Central memory CD4-positive, alpha-beta T cell (primary cell): ENCODE measurements at places on chromosomes 7 and 10.

DNA sequence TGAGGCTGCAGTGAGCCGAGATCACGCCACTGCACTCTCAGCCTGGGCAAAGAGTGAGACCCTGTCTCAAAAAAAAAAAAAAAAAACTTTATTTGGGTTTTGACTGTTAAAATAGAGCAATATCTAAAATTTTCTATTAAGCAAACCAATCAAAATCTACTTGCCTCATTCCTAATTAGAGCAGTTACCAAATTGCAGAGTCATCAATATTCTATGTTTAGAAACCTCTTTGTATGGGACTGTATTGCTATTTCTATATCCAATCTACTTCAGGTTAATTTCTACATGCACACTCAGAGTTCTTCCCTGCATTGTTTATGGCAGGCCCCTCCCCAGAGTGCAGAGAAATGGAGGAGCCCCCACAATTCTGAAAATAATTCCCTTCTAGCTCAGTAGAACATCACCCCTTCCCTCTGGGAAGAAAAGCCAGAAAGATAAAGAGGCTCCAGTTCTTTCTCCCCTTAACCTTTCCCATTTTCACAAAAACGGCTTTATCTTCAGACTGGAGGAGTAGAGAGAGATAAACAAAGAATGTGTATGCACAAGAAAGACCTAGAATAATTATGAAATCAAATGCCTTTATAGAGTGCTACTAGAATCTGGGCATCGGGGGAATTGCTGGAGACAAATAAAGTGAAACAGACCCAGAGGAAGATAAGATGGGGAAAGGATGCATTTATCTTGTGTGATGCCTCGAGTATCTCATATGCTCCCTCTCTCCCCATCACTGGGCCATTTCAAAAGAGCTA lies 17.9 kb downstream of the SCRN1 start:
- no peak for DNase-seq

DNA sequence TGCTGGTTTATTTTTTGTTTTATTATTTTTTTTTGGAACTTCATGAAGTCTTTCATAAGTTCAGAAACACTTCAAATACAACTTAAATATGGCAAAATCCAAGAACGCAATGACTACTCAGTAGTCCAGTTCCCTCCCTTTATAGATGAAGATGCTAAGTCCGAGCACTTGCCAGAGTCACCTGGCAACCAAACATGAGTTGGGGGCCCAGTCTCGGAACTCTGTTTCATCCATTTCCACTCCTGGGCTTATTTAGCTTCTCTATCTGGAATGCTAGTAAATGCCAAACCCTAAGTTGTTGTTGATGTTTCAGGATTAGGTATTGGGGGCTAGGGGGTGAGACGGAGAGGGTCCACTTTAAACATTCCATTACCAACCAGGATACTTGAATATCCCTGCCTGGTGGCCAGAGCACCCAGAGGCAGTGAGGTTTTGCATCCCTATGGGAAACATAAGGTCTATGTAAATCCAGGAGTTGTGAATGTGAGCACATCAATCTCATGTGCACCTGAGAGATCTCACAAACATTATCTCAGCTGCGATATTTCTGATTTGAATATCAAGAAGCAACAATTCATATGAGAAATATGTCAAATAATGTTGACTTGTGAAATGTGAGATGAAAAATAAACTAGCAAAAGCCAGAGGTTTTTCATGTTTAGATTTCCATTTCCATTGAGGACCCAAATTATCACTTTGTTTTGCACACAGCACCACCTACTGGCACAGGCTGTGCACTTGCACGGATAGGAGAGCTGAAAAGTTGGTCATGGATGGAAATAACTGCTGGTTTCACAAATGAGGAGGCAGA lies 129.3 kb downstream of the PKD1L1 start:
- DNase-seq, result no peak

- DNase-seq, result no peak
Observed at GRCh38 chr7:99135938-99136337, 8.0 kb downstream of the SMURF1 start.

DNA sequence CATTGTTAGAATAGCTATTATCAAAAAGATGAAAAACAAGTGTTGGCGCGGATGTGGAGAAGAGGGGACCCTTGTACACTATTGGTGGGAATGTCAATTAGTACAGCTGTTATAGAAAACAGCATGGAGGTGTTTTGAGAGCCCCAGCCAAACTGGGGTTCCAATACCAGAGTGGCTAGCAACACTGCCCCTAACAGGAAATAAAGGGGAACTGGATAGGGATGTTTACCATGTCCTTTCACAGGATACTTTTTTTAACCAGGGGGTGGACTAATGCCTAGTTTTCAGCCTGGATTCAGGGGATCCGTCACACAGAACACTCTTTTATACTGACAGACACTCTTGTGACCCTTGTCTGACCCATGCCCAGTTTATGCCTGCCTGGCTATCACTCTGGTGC lies 6.9 kb upstream of the GSTK1 start:
- no peak for DNase-seq

GRCh38 chr7:106870983-106871410 lies 5.9 kb downstream of the PIK3CG start:
- DNase-seq, result no peak

- DNase-seq, result no peak
Observed at GRCh38 chr10:102802920-102803534, 34.2 kb downstream of the CYP17A1 start.

GRCh38 chr10:60820093-60820754 lies 41.9 kb downstream of the CDK1 start:
- no peak for DNase-seq

GRCh38 chr10:33566001-33566400 lies 231.5 kb upstream of the NRP1 start:
- DNase-seq, result no peak

GRCh38 chr10:3976718-3977117 lies 191.7 kb upstream of the KLF6 start:
- no peak for DNase-seq

- DNase-seq, result no peak
Observed at GRCh38 chr7:53596230-53596629, 560.8 kb downstream of the POM121L12 start.

DNA sequence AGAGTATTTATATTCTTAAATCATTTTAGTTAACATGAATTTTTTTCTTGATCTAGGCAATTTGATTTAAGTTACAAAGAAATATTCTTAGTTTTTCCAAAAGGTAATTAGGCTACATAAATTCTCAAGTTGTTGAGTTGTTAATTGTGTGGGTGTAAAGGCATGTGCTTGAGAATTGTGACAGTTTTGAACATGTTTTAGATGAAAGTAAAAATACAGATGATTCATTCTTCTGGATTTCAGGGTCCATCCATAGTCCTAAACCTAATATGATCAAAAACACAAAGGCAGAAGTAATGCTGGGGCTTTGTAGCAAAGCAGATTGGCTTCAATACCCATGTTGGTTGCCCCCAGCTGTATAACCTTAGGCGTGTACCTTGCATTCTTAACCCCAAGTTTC lies 127.9 kb downstream of the CPED1 start:
- no peak for DNase-seq

- DNase-seq, result no peak
Observed at GRCh38 chr7:1127001-1127400, 33.0 kb downstream of the ZFAND2A start.

DNA sequence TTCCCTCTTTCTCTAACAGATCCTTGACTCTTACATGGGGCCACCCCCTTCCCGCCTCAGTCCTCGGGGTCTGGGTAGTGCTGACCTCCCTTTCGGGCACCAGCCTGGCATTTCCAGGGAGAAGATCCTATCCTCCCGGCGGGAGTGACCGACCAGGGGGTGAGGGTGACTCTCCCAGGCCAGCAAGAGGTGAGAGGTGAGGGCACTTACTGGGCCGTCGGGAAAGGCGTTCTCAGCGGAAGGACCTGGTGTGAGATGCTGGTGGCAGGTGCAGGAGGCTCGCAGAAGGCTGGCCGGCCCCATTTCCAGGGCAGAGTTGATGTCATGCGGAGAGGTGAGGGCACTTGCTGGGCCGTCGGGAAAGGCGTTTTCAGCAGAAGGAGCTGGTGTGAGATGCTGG lies 4.2 kb upstream of the FOXL3 start:
- no peak for DNase-seq

DNA sequence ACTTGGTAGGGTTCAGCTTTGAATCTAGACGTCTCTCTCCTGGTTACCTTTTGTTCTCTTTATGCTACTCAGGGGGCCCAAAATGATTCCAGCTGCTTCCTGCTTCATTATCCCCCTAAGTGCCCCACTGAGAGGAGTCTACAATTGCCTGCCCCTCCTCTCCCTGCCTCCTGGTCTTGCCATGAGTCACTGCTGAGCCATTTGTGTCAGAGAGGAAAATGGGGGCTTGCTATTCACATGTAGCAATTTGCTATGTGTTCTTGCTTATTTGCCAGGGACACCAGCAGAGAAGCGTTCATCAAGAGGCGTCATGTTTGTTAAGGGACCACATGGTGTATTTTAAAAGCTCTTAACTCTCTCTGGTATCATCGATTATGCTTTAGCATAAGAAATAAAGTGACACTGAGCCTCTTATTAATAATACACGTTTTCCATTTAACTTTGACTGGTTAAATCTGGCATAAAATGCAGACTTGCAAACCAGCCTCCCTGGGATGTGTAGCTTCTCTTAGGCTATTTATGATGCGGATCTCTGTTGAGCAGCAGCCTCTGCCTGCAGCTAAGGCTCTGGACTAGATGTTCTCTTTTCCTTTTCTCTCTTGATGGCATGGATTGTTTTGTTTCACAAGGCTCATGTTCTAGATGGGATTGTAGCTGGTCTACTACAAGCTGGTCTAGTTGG lies 239.3 kb downstream of the AUTS2 start:
- DNase-seq, result no peak

GRCh38 chr7:66583490-66584110 lies 45.1 kb upstream of the KCTD7 start:
- no peak for DNase-seq

GRCh38 chr10:3750854-3751253 lies 34.2 kb downstream of the KLF6 start:
- DNase-seq, result no peak

- DNase-seq, result no peak
Observed at GRCh38 chr7:22093001-22093400, 147.3 kb upstream of the CDCA7L start.

DNA sequence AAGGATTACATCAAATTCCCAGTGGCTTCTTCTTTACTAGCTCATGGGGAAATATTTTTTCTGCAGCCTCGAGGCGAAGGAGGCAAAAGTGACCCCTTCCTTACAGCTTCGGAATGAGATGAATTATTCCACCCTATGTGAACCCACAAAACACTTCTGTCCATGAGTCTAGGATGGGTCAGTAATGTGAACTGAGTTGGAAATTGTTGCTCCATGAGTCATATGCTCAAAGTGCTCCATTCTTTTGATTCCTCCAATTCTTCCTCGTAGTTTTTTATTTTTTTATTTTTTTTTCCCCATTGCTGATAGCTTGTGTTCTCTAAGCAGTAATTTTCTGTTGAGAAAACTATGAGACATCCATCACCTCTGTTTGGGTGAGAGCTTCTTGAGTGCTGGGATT lies 31.7 kb upstream of the FAM204A start:
- DNase-seq, result no peak

- DNase-seq, result no peak
Observed at GRCh38 chr7:142957723-142958122, 4.4 kb downstream of the KEL start.

- no peak for DNase-seq
Observed at GRCh38 chr10:62335326-62335725, 38.8 kb upstream of the ZNF365 start.

DNA sequence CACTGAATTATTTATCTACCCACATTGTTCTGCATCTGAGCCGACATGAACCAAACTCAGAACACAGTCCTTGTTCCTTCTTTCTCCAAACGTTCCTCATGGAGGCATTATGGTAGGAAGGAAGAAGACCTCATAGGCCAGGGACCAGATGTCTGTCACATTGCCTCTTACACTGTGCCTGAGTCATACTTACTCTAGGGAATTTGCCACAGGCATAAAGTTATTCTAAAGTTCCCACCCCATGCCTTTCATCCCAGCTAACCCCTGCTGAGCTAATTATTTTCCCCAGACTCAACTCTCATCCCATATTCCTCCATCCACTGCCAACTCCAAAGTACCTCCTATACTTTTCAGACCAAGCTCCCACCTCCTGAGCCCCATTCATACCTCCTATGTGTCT lies 21.2 kb downstream of the MAT1A start:
- DNase-seq, result no peak

- DNase-seq, result no peak
Observed at GRCh38 chr10:43817368-43817767, 168.7 kb upstream of the ZNF32 start.

- peak; percentile 89 for DNase-seq
Observed at GRCh38 chr7:618539-619367, 99.1 kb upstream of the PDGFA start.

DNA sequence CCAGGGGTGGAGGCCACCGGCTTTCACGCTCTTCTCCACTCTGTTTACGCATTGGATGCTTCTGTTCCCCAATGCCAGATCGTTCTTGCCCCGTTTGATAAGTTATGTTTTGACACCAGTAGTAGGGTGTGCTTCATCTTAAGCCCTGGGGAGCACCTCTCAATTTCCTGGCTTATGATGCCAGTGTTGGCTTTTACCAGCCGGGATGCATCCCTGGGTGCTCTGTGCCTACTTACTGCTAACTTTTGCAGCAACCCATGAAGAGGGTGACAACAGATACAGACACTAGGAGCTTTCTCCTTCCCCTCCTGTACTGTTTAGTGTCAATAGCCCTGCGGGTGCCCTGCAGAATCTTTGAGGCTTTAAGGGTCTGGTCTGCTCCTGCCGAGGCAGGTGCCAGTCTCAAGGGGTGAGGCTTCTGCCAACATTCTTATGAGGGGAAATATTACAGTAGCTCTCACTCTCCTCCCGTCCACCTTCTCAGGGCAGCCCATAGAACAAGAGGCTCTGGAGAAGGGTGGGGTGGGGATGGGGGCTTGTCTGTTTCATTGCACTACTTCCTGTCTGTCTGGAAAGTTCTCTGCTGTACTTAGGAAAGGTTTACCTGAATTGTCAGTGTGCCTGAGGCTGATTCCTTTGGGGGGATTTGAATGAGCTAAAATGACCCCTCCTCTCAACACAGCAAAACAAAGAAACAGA lies 23.3 kb downstream of the ADCY1 start:
- no peak for DNase-seq

- DNase-seq, result no peak
Observed at GRCh38 chr7:714251-714671, 12.2 kb upstream of the DNAAF5 start.

DNA sequence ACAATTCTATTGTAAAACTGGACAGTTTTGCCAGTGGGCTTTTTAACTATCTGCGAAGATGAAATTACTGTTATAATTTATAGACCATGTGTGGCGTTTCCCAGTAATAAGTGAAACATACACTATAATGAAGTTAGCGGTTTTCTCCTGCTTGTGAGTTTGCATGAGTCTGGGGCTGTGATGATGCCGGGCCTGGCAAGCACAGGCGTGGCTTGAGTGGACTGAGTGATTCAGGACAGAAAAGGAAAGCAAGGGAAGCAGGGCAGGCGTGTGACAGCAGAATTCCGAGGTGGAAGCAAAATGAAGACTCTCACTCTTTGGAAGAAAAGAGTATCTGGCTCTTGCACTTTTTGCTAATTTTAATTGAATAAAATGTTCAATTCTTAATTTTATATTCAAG lies 90.5 kb downstream of the CUL1 start:
- DNase-seq, result no peak
